ENCODE measurements at places on chromosomes 2 and 18.
A peak's percentile ranks its signal among the peaks of the same experiment; 100 is the strongest.

DNA sequence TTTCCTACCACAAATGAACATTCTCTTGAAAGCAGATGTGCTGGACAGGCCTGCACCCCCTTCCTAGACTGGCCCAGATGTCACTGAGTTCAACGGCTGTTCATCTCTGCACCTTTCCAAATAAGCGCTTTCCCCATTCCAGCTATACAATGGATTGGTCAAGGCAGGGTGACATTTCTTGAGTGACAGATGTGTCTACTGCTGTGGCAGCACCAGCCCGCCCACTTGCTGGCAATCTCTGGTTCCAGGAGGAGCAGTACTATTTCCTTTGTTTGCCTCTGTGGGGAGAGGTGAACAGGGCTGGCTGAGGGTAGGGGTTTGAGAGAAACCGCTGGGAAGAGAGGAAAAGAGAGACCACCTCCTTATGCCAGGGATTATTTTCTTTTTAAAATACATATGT is 269.5 kb upstream of the POU3F3 start:
- no peak for DNase-seq
- no peak overlapping the region for H3K27ac ChIP-seq
- H3K27me3 ChIP-seq = no peaks in the 10 kb centered on the region
- no peaks in the 10 kb centered on the region for H3K36me3 ChIP-seq

DNA sequence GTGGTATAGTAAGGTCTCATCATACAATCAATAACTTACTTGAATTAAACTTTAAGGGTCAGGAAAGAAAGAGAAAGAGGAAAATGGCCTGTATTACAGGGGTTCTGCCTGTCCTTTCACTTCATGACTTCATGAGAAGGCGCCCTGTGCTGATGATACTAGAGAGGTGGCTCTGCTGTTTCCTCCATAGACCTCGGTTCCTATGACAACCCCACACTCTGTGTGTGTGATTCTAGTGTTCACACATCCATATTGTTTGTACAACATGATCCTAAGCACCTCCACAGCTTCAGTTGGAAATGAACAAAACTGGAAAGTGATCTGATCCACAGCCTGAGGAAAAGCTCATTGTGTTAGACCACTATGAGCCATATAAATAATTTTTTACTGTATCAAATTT is 7.0 kb upstream of the REEP1 start:
- H3K36me3 ChIP-seq = no peaks in the 10 kb centered on the region
- no peak for DNase-seq
- no peaks in the 10 kb centered on the region for H3K27me3 ChIP-seq
- no peaks in the 10 kb centered on the region for H3K4me1 ChIP-seq

DNA sequence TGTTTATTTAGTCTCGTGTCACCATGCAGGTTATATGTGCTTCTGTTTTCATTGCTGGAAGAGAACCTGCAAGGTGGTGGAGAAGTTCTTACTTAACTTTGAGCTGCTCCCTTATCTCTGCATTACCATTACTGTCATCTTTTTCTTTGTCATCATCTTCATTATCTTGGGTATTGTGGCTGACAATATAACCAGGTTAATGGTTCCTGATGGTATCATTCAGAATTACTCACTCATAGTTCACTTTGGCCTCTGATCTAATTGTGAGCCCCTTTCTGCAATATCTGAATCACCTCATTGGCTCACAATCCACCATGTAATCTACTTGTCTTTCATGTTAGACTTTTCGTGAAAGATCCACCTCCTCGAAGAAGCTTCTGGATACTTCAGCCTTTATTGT is 5.0 kb downstream of the CD28 start:
- H3K4me3 ChIP-seq = no peak overlapping the region
- H3K36me3 ChIP-seq = no peaks in the 10 kb centered on the region
- H3K27me3 ChIP-seq = no peaks in the 10 kb centered on the region
- no peak for DNase-seq

DNA sequence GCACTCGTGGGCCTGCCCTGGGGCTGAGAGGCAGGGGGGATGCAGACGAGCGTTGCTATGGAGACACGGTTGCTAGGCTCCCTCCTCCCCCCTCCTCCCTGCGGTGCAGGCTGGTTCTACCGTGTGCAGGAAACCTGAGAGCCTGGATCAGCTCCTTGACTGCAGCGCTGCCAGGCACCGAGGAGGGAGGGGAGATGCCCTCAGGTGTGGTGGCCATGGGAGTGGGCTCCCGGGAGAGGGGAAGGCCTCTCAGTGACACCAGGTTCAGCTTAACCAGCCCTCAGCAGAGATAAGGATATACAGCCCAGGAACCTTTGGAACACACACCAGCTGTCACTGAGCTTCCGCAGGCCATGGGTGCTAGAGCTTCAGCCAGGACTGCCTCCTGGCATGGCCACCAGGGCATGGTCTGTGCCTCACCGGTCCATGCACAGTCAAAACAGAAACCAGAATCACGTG is 124.4 kb upstream of the PXDN start:
- DNase-seq = no peak
- H3K4me3 ChIP-seq = no peak overlapping the region
- no peaks in the 10 kb centered on the region for H3K36me3 ChIP-seq
- H3K27ac ChIP-seq = no peak overlapping the region

GRCh38 chr18:38221476-38222100 is 656.0 kb upstream of the CELF4 start:
- DNase-seq = no peak
- no peak overlapping the region for H3K4me3 ChIP-seq

GRCh38 chr2:158202161-158202815 is 100.6 kb downstream of the UPP2 start:
- H3K4me1 ChIP-seq = no peaks in the 10 kb centered on the region

DNA sequence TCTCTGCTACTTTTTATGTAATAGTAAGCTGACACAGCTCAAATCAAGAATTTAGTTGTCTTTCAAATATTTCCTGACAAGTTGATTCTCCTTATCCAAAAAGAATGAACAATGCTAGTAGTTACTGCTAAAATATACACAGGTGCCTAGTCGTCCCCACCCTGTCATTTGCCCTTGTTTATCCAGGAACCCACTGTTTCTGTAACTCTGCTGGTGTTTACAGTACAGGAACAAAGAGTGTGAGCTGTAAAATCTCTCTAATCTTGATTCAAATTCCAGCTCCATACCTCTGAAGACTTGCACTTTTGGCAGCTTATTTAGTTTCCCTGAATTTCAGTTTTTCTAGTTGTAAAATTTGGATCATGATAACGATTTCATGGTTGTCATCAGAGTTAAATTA is 21.1 kb upstream of the SCYGR2 start:
- peaks cover 2% of the 10 kb centered on the region for H3K27me3 ChIP-seq
- no peaks in the 10 kb centered on the region for H3K4me1 ChIP-seq
- no peak overlapping the region for H3K4me3 ChIP-seq
- H3K27ac ChIP-seq = no peak overlapping the region
- H3K36me3 ChIP-seq = no peaks in the 10 kb centered on the region
- no peak for DNase-seq

DNA sequence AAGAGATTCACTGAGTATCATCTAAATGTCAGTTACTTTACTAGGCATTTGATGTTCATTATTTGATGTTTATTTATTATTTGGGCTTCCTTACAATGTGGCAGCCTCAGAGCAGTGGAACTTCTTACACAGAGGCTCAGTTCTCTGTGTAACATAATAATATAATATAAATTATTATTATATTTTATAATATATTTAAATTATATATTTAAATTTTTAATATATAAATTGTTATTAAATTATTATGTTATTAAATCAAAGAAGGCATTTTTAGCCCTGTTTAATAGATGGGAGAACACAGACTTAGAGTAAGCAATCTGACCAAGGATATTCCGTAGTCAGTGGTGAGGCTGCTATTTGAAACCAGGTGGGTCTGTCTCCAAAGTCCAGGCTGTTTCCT is 315.3 kb upstream of the SKOR2 start:
- H3K36me3 ChIP-seq = no peaks in the 10 kb centered on the region
- peaks cover 10% of the 10 kb centered on the region for H3K27me3 ChIP-seq
- no peak for DNase-seq
- H3K27ac ChIP-seq = no peak overlapping the region

GRCh38 chr18:80213182-80213581 is 34.1 kb downstream of the PARD6G start:
- no peak overlapping the region for H3K4me3 ChIP-seq
- no peak for DNase-seq
- no peaks in the 10 kb centered on the region for H3K36me3 ChIP-seq
- peaks cover 8% of the 10 kb centered on the region for H3K27me3 ChIP-seq
- no peak overlapping the region for H3K27ac ChIP-seq

DNA sequence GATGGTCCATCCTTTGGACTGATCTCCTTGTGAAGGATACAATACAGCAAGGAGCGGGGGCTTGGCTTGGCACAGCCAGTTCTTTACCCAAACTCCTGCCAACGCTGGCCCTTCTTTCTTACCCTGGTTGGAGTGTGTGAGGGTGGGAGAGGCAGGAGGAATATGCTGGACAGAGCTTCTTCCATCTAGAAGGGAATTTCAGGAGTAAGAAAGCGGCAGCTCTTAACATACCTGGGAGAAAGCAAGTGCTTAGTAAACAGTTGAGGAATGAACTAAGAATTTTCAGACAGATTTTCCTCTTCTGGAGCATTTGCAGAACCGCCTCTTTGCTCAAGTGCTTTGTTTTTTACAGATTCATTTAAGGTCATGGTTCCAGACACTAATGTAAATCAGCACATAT is 72.8 kb downstream of the NEDD4L start:
- peaks cover 8% of the 10 kb centered on the region for H3K4me1 ChIP-seq
- no peaks in the 10 kb centered on the region for H3K36me3 ChIP-seq
- no peak overlapping the region for H3K27ac ChIP-seq
- H3K4me3 ChIP-seq = no peak overlapping the region

GRCh38 chr2:190301032-190301431 is 18.6 kb downstream of the HIBCH start:
- H3K4me3 ChIP-seq = no peak overlapping the region
- no peaks in the 10 kb centered on the region for H3K4me1 ChIP-seq
- no peak for DNase-seq
- H3K27me3 ChIP-seq = no peaks in the 10 kb centered on the region
- H3K36me3 ChIP-seq = peaks cover 42% of the 10 kb centered on the region

DNA sequence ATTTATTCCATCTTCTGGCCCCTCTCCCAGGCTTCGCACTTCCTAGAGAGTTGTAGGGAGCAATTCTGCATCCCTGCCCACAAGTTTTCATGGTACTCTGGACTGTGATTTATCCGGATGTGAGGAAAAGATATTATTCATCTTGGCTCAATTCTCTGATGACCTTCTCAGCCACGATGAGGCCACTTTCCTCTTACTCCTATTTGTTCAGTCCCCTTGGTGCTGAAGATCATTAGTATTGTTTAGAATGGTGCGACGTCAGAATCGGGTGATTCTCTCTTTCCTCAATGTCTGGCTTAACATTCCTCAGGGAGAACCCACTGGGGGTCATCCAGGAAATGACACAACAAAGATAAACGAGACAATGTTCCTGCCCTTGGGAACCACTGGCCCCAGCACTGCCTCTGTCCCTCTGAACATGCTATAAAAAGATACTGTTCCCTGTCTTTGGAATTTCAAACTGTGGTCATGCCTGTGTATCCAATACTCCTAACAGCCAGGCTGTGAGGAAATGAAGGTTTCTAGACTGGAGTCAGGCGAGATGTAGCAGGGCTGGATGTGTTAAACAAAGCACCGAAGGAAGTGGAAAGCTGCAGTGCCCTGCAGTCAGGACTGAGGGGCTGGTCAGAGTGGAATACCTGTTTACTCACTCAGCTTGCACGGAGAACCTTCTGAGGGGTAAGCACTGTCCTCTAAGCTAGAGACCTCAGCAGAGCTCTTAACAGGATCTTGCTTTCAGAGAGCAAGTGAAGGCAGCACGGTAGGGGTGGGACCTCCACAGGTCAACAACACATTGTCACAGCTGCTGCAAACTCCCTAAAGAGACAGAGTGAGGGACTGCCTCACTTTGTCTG is 12.9 kb upstream of the GLI2 start:
- no peaks in the 10 kb centered on the region for H3K27me3 ChIP-seq
- H3K4me3 ChIP-seq = no peak overlapping the region
- no peaks in the 10 kb centered on the region for H3K4me1 ChIP-seq
- H3K27ac ChIP-seq = no peak overlapping the region
- H3K36me3 ChIP-seq = no peaks in the 10 kb centered on the region

DNA sequence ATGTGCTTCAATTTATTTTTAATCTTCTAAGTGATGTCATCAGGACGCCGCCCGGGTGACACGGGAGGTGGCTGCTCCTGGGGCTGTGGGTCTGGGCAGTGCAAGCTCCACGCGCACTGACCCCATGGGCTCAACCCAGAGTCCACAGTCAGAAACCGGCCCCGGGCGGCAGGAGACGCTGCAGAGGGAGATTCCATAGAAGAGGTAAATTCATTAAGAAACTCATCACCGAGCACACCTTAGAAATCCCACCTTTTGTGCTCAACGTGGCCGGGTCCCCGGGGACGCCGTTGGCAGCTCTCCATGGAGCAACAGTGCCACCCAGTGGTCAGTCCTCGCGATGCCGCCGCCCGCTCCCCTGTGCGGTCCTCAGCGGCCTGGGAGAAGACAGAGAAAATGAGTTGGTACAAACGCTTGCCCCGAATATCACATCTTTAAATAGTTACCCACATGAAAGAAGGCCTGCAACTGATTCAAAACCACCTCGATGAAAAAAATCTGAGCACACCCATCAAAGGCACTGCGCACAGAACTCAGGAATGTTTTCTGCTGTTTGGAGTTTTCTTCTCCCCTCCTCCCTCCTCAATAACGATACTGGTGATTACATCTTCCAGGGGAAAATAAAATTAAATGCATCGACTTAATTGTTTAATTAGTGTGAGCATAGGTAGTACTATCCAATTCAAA is 92.6 kb downstream of the CMPK2 start:
- H3K27me3 ChIP-seq = peaks cover 39% of the 10 kb centered on the region
- no peaks in the 10 kb centered on the region for H3K36me3 ChIP-seq
- DNase-seq = peak; percentile 41
- no peaks in the 10 kb centered on the region for H3K4me1 ChIP-seq

DNA sequence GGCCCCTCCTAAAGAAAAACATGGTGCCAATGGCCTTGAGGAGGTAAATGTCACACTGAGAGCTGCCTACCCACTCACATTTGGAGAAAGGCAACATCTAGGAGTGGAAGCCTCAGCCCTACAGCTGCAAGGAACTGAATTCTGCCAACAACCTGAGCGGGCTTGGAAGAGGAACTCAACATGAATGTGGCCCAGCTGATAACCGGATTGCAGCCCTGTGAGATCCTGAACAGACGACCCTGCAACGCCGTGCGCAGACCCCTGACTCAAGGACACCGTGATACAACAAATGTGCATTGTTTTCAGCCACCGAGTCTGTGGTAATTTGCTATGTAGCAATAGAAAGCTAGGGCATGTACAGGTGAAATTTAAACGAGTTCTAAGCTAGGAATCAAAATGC is 99.4 kb downstream of the MYOM1 start:
- H3K4me3 ChIP-seq = no peak overlapping the region
- H3K4me1 ChIP-seq = peaks cover 13% of the 10 kb centered on the region
- DNase-seq = peak; percentile 97
- H3K27ac ChIP-seq = no peak overlapping the region

Measured in common myeloid progenitor, CD34-positive (primary cell).